ENCODE measurements at places on chromosomes 13 and 19.
A peak's percentile ranks its signal among the peaks of the same experiment; 100 is the strongest.

DNA sequence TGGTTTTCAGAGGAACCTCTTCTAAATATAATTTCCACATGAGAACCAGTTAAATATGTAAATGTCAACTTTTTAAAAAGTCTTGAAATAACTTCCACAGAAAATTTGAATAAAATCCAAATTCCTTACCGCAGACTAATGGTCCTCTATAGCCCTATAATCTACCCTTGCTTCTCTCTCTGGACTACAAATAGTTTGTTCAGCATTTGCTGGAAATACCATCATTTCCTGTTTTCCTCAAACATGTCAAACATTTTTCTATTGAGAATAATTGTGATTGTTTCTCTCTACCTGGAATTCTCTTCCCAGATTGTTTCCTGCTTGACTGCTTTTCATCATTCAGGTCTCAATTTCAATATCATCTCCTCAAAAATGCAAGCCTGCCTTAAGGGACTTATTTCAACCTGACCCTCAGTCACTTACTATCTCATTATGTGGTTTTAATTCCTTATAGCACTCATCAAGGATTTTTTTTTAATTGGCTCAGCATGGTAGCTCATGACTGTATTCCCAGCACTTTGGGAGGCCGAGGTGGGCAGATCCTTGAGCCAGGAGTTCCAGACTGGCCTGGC lies 898.9 kb upstream of the MIR17HG start:
- no peak for DNase-seq

GRCh38 chr13:63367522-63368198 lies 1952.0 kb upstream of the PCDH20 start:
- no peak for DNase-seq

DNA sequence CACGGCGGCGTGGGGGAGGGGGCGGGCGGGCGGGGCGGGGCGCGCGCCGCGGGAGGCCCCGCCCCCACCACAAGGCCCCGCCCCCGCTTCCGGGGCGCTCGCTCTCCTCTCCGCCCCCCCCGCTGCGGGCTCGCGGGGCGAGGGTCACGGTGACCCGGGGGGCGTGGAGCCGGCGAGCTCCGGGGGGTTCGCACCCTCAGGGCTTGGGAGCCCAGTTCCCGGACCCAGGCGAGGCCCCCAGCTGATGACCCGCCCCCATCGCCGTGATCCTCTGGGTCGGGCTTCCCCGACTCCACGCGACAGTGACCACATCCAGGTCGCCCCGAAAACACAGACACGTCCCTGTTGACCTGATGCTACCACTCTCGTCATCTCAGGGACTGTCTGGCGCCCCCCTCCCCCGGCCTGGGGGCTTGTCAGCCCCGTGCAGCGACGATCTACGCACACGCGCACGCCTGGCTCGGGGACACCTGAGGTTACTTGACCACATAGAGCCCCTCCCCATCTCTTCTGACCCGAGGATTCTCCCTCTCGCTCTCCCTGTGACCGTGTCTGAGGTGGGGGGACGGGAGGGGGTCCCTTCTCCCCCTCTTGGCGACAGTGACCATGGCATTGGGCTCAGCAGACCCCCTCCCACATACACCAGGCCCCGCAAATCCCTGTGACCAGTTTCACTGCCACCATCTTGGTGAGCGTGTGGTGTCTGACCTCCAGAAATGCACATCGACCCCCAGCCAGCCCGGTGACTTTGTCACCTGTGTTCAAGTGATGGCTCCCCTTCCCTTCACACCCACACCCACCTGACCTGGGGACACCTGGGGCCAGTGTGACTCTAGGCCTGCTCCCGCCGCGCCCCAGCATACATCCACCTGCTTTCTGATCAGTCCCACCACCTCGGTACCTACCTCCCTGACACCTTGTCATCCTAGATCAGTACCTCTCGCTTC lies 670 bp downstream of the MAP2K7 start:
- DNase-seq = peak; percentile 34

DNA sequence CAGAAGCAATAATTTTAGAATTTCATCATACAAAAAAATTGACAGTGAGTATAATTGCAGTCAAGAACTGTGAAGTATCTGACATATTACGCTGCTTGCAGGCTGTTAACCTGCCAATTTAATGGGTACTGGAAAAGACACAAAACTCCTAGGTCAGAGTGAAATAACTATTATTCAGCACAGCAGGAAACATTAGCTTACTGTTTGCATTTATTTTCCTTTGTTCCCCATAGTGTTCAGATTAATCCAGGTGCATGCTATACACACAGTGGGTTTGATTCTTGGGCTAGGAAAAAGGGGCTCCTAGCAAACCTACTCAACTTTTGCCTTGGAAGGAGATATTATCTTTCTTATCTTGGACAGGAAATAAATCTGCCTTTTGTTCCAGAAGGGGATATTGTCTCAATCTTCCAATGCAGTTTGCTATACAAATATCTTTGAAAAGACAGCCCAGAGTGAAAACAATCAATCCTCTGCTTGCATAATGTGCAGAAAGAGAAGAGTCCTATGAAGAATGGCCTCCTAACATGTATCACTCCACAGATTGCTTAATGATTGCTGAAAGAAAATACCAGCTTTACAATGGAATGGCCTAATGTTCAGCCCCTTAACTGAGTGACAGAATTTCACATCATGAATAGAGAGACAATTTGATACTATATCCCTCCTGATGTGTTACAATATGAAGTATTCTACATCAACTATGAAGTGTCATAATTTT lies 443.4 kb downstream of the TBC1D4 start:
- peak; percentile 93 for DNase-seq

- DNase-seq = no peak
Observed at GRCh38 chr13:48531416-48532255, 1.2 kb downstream of the RCBTB2 start.

- DNase-seq = no peak
Observed at GRCh38 chr13:69324090-69324886, 783.3 kb upstream of the ATXN8OS start.

DNA sequence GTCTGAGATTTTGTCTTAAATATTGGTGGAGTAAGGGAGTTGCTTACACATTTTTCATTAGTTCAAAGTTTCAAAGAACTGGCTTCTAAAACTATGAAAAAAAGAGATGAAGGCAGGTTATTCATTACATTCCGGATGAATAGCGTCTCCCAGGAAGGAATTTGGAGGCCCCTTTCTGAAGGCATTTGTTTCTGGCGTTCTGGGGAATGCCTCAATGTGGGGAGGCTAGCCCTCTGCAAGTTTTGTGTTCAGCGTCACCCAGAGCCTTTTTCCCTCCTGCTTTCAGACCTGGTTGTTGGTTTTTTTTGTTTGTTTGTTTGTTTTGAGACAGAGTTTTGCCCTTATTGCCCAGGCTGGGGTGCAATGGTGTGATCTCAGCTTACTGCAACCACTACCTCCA lies 21.0 kb downstream of the FAM124A start:
- DNase-seq = no peak

GRCh38 chr19:45995715-45996385 lies 583 bp downstream of the CCDC61 start:
- no peak for DNase-seq

DNA sequence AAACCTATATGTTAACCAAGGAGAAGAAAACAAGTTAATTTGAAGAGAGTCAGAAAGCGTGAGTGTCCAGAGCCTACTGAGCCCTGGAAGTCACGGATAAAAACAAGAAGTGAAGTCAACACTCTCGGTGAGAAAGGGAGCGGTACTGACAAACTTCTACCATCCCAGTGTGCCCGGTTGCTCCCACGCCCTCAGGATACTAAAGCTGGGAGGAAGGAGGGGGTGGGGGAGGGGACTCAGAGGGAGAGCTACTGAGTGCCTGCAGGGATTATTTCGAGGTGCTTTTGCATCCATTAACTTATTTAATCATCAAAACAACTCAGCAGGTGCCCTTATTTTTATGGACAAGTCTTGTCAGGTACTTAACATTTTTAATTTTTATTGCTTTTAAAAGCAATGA lies 166.2 kb downstream of the ZIC5 start:
- DNase-seq = no peak

DNA sequence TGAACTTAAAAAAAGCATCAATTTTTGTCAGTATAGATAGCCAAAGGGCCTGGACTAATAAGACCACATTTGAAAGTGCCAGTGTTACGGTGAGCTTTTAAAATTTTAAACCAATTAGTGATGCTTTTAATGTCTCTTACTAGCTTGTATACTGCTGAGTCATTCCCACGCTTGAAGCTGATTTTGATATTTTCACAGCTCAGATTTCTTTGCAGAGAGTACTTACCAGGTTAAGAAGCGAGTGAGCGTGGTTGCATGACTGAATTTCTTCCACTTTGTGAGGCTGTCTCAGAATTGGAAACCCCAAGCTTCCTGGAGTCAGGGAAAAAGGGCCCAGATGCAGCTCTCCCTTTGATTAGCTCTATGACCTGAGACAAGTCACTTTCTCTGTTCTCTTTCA lies 74.5 kb upstream of the NBEA start:
- peak; percentile 15 for DNase-seq

DNA sequence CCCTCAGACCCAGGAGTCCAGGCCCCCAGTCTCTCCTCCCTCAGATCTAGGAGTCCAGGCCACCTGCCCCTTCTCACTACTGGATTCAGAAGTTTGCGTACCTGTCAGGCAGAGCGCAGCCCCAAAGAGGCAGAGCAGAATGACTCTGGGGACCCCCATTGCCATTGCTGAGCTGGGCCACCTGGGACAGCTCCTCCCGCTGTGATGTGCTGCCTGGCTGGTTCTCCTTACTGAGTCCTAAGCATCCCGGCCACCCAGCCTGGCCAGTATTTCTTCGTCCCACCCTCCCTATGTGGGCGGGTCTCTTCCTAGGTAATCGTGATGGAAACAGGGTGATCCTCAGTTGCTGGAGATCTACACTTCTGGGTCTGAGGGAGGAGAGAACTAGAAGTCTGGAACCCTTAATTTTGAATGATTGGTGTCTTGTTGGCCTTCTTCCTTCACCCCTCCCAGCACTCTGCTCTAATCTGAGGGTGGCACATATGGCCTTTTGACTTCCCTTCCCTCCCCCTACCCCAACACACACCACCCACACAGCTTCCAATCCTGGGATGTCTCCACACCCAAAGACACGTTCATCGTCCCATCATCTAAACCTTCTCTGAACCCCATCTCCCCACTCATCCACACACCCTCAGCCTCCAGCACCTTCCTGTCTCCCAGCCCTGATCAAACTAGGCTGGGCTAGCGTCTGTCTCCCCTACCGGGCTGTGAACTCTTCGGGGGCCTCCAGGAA lies at the start of gene LYPD5:
TSS of gene LYPD5 (minus strand) at position 232 of the 736 bp plus-strand sequence. CDS start at position 165, 67 bp downstream.
- no peak for DNase-seq

- no peak for DNase-seq
Observed at GRCh38 chr19:40461669-40462221, 3.8 kb downstream of the BLVRB start.

- no peak for DNase-seq
Observed at GRCh38 chr19:54106716-54107115, 4.1 kb downstream of the NDUFA3 start.

GRCh38 chr13:77457966-77458365 lies 77.5 kb upstream of the SCEL start:
- DNase-seq = peak; percentile 43

DNA sequence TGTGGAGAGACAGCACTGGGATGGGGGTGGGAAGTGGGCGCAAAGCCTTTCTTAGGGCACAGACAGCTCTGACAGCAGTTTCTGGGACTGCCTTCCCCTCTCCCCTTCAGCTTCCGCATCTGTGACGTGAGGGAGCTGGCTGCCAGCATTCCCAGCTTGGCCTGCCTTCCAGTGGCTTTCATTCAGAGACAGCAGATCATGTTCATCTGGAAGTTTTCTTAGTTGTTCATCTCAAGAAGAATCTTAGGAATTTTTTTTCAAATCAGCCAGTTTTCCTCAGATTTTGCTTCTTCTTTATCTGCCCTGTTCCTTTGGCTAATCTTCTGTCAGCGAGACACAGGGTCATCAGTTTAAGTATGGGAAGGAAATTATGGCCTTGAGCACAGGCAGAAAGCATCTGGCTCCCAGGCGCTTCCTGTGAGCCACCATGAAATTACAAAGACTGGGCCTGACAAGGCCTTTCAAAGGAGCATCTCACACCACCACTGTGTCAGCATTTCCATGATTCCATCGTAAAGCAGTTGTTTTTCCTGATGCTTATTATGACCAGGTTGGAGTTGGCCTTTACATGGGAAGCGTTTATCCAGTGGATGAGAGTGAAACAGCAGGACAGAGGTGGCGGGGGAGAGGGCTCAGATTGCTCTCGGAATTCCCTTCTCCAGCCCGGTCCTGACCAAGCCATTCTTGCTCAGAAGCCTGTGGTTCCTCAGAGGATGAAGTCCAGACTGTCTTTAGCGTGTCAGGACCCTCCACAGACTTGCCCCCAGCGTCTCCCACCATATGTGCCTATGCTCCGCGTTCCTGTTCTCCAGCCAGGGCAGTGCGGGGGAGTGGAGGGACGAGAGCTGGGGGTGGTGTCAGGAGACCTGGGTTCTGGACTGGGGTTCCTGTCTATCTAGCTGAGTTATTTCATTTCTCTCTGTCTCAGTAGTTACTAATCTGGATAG lies 43.6 kb downstream of the ARHGAP35 start:
- DNase-seq = no peak

DNA sequence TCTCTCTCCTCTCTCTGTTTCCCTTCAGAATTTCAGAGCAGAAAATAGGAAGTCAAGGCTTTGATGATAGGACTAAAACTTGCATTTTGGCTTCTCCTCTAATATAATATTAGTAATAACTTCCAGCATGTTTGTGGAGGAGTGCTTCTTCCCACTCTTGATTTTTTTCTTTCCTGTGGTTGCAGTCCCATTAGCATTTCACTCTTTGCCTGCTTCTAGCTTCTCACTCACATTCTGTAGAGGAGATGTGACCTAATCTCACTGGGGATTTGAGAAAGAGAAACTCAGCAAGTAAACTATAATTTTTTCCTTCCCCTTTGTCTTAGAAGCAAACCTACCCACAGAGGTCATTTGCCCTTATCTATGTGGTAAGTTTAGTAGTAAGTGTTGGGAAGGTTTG lies 169.4 kb upstream of the HTR2A start:
- DNase-seq = no peak

GRCh38 chr19:3365836-3366752 lies at the start of gene NFIC:
TSS of gene NFIC (plus strand) at chr19:3366583. CDS start at chr19:3366637, 54 bp downstream.
- peak; percentile 66 for DNase-seq

GRCh38 chr13:113559061-113559460 lies 25.5 kb upstream of the TFDP1 start:
- no peak for DNase-seq

DNA sequence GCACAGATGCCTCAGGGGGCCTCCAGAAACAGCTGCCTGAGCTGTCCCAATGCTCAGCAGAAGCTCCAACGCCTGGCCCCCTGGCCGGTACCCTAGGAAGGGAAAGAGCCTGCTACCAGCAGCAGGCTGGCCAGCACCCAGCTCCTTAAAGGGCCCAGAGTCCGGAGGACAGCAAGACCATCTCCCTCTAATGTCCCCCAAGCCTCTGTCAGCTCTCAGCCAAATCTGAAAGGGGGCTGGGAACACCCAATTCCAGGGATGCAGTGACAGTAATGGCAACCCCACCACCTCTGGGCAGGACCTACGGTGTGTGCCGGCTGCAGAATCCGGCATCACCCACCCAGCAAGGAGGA lies 4.2 kb downstream of the PPP6R1 start:
- no peak for DNase-seq

- no peak for DNase-seq
Observed at GRCh38 chr19:660793-661426, 2.1 kb downstream of the RNF126 start.

GRCh38 chr13:94928127-94928775 lies 215.9 kb upstream of the SOX21 start:
- DNase-seq = no peak

Data from NCI-H1417 (cell line).